Stimulated activated naive CD8-positive, alpha-beta T cell treated with anti-CD3 and anti-CD28 coated beads, Interleukin-15, Interleukin-2, amounts not matched to agents 100 U/mL and 50 U/mL, for 24 hours (primary cell): ENCODE measurements at places on chromosomes 12 and 14.

GRCh38 chr14:96206461-96206860 is 1.8 kb downstream of the BDKRB2 start:
- no peak for DNase-seq

DNA sequence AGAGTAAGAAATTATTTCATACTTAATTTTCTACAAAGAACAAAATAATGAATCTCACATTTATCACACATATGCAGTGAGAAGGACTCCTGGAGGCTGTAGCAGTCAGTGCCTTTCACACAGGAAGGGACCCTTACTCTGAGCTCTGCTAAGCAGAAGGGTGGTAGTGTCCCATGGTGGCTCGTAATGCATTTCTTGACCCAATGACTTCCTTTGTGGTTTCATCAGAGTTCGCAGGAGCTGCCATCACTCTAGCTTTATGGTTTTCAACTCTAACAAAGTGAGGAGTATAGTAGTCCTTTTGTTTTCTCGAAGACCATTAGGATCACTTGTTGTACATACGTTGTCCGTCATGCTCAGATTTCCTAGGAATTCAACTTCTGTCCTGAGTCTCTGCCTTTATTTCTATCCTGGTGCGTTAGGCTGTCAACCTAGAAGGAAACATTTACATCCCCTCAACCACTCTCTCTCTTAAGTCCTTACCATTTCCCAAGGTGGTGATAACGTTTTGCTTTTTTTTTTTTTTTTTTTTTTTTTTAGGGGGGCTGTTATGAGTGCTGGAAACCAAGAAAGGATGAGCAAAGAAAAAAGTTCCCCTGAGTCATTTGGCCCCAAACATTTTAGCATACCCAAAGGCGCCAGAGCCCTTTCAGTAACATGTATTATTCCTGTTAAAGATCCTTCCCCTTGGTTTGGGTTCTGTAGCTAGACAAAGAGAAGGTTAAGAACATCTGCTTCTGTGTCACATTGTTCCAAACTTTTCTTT is 37.2 kb downstream of the GABARAPL1 start:
- no peak for DNase-seq

GRCh38 chr12:11729439-11730150 is 80.1 kb downstream of the ETV6 start:
- DNase-seq, result no peak

GRCh38 chr12:85711735-85712390 is 124.3 kb downstream of the RASSF9 start:
- DNase-seq, result no peak

DNA sequence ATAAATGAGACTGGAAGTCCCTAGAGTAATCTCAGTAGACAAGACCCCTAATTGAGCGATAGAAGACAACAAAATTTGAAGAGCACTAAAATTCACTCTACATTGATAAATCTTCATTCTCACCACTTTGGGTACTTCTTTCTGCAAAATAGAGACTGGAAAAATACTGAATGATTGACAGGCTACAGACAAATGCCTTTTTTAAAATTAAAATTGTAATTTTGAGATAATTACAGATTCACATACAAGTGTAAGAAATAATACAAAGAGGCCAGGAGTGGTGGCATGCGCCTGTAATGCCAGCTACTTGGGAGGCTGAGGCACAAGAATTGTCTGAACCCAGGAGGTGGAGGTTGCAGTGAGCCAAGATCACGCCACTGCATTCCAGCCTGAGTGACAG is 4.5 kb upstream of the CORO1C start:
- no peak for DNase-seq

DNA sequence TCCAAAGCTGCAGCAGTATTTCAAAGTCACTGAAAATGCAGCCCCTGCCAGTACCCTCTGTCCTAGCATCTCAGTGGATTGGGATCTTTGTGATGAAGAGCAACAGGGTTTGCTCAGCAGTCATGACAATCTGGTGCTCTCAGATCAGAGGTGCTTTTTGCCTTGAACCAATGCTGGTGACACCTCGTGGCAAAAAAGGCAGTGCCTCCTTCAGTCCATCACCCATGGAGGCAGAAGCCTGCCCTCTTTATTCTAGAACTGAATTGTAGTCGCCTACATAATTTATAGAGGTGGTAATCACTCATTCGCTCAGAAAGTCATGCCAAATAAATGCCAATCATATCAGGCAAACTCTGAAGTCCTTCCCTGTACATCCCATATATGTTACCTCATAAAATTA is 126.0 kb upstream of the VRK1 start:
- DNase-seq, result no peak

- peak; percentile 80 for DNase-seq
These were observed 11.1 kb upstream of the NINJ2 start for GRCh38 chr12:674272-674781.

- DNase-seq, result no peak
These were observed 34.4 kb downstream of the BMAL2 start for GRCh38 chr12:27367078-27367477.

- DNase-seq, result no peak
These were observed 3.4 kb downstream of the GPX2 start for GRCh38 chr14:64938972-64939816.

DNA sequence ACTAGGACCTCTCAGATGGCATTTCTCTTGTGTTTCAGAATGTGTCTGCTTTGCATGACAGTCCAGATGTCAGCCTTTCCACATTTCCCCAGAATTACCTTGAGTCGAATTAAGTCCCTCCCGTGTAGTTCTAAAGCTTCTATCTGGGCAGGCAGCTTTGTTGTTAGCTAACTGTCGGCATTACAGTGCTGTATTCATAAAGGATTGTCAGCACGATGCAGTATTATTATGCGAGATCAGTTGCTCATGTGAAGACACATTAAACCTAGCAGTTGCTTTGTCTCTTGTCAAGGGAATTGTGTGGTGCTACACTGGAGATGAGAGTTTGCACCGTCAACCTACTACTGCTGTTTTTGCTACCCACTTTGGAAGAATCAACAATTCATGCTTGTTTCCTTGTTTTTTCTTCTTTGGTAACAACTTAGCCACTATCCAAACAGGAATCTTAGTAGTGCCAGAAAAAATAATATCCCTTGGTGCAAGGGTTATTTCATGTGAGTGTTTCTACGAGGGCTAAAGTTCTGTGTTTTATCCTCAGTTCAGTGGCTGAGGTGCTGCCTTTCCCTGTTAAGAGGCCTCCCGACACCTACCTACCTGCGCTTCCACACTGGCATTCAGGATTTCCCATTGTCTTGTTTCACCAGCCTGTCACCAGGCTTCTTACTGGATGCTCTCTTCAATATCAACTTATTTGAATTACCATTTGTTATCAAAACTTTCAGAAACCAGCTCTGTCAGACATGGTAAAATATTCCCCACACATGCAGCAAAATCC is 297.9 kb upstream of the G2E3 start:
- DNase-seq, result no peak

DNA sequence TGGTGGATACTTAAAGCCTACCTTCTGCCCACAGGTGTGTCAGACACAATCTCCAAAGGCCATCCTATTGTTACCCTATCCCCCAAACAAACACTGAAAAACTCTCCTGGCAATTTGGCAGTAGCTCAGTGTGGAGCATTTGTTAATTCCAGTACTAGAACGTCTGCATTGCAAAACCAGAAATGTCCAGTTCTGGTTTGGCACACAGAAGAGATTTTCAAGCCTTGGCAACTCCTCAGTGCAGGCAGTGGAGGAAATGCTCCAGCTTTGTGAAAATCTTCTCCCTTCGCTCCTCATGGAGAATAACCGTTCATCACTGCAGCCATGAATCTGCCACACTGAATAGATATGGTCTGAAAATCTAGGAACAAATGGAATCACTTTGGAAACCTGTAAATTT is 5.3 kb upstream of the SOCS2 start:
- no peak for DNase-seq

DNA sequence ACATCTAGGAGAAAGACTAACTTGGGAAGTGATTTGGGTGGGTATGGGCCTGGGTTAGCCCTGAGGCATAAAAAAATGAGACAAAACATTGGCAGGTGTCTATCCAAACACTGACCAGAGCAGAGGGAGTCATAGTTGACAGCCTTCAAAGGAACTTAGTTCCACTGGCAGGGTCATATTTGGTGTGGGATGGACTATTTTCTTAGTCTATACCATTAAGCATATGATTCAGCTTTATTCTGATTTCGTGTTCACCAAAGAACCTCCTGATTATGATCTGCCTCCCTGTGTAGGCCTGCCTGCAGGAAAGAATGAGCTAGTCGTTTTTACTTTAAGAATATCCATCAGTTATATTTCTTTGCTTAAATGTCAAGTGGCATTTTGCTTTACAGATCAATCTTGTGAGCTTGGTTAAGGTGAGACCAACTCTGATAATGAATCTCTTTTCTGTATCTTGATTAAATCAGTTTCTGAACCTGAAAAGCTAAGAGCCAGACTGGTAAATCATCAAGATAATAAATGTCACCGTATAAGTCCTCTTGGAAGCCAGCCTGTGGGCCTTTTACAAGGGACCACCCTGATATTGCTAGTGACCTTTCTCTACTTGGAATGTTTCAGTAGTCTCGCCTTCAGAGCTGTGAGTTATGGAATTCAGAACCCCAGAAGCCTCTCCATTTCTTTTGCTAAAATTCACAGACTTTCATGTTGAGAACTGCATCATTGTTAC is 182.9 kb downstream of the MON2 start:
- DNase-seq, result no peak

GRCh38 chr12:47754881-47755280 is 3.8 kb downstream of the RAPGEF3 start:
- no peak for DNase-seq

- no peak for DNase-seq
These were observed 133.4 kb downstream of the KICS2 start for GRCh38 chr12:64088431-64089349.

- DNase-seq, result no peak
These were observed 29.3 kb downstream of the SLC7A8 start for GRCh38 chr14:23153851-23154796.

DNA sequence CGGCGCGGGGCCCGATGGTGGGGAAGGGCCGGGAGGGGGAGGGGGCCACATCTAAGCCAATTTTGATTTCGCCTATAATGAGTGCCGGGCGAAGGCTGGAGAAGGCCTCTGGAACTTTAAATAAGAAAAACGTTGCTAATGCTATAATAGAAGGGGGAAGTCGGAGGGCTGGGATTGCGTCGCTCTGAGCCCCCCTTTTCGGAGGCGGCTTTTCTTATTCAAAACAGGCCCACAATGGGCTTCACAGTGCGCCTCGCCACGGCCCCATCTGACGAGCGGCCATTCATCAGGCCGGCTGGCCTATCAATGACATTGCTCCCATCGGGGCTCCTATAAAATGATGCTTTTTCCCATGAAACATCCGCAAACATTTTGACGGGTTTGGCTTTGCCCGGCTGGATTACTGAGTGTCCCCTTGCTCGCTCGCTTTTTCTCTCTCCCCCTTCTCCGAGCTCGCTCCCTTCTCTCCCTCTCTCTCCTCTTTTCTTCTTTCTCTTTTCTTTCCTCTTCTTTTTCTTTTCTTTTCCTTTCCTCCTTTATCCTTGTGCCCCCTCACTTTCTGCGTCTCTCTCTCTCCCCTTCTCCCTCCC is at the start of gene RFX4:
RFX4 (plus strand) TSS at position 364 of the 590 bp plus-strand sequence. CDS start 317 bp downstream, outside the sequence.
- DNase-seq, result no peak

DNA sequence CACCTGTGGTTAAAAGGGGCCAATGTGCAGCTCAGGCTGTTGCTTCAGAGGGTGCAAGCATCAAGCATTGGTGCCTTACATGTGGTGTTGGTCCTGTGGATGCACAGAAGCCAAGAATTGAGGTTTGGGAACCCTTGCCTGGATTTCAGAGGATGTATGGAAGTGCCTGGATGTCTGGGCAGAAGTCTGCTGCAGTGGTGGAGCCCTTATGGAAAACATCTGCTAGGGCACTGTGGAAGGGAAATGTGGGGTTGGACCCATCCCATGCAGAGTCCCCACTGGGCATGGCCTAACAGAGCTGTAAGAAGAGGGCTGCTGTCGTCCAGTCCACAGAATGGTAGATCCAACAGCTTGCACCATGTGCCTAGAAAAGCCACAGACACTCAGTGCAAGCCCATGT is 36.6 kb downstream of the PCNX1 start:
- DNase-seq, result no peak

- no peak for DNase-seq
These were observed 17.3 kb downstream of the KITLG start for GRCh38 chr12:88562846-88563582.

DNA sequence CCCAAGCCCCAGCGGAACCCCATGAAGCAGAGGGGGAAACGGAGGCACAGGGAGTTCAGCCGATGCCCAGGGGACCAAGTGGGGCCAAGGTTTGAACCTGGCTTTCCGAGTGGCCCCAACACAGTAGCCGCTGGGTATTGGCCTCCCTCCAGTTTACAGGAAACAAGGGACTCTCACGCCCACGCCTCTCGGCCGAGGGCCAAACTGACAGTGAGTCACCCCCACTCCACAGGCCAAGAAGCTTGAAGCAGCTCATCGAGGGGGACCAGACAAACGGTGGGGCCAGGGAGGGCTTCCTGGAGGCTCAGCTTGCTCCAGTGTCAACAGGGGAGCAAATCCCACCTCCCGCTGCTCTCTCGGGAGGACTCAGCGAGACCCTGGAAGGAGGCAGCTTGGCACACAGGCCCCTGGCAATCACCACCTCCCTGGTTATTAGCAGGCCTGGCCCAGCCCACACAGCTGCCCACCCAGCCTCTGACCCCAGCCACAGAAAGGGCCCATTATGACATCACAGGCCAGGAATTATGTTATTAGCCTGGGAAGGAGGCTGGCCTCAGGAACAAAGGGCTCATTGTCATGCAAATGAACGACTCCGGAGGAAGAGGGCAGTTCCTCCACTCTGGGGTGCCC is 54.6 kb downstream of the NCOR2 start:
- no peak for DNase-seq

GRCh38 chr12:79317179-79317847 is 373.5 kb downstream of the PAWR start:
- no peak for DNase-seq

DNA sequence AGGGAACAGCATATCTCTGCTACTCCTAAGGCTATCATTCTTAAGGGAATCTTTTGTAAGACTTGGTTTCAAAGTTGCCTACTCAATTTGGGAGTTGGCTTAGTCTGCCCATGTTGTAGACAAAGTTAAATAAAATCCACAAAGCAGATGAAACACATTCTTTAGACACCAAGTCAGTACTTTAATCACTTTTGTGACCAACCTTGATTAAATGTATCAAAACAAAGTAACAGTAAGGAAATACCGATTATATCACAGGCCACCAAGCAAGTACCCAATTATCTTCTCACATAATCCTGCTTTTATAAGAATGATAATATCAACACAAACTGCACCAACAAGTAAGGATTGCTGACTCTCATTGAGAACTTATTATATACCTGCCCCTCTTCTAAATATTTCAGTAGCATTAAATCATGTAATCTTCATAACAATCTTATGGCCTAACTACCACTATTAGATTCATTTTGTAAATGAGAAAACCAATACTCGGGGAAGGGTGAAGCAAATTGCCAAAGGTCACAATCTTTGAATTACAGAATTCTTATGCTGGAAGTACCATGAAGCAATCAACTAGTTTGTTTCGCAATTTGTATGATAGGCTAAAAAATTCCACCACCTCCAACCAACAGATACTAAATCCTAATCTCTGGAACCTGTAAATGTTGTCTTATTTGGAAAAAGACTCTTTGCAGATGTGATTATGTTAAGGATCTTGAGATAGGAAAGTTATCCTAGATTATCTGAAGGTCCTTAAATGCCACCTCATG is 12.6 kb upstream of the DIO2 start:
- DNase-seq, result no peak
